Mesothelial cell of epicardium (in vitro differentiated cells): ENCODE measurements at places on chromosomes 1 and 21.

DNA sequence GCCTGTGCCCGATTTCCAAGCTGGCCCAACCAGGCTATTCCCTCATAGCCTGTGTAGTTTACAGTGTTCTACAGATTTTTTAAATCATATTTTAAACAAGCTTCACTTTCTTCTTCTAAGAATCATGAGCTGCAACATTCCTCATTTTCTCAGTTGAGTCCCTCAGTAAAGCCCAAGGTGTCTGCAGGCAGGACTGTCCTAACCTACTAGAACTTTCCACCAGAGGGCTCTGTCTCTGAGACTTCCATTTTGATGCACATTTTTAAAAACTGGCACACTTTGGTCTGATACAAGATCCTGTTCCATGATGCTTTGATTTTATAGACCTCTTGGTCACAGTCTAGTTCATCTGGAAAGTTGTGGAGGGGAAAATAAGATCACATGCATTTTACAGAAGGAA is 21.6 kb upstream of the SLAMF6 start:
- no peak for DNase-seq

DNA sequence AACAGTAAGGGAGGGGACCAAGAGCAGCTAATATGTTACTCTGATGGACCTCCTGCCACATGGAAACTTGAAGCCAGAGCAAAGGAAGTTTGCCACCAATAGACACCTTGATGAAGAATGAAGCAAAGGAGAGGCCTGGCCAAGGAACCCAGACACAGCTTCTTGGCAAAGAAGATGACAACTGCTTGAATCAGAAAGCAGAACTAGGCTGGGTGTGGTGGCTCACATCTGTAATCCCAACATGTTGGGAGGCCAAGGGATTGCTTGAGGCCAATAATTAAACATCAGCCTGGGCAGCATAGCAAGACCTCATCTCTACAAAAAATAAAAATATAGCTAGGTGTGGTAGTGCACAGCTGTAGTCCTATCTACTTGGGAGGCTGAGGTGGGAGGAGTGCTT is 31.7 kb upstream of the CAPZB start:
- no peak for DNase-seq

DNA sequence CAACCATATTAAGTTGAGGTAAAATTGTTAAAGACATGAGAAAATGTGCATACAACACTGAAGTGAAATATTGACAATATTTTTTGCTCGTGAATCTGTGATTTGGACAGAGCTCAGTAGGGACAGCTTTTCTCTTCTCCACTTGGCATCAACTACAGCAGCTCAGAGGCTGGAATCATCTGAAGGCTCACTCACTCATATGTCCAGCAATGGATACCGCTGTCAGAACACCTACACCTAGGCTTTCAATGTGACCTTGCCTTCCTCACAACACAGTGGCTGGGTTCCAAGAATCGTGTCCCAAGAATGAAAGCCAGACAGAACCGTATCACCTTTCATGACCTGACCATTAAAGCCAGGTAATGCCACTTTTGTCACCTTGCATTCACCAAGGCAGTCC is 115.2 kb downstream of the NRIP1 start:
- no peak for DNase-seq

DNA sequence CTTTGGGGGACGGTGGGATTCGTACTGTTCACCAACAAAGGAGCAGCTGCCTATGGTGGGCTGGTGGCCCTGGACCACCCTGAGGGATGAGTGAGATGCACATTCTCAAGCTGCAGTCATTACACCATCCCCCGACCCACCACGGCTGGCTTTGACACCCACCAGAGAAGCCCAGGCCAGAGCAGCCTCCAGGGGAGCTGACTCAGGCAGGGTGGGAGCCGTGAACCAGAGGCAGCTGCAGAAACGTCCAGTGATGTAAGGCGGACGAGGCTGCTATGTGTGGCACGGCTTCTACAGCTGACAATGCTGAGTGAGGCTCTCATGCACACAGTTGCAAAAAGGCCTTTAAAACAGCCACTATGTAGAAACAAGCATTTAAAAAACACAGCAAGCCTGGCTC is 40.1 kb downstream of the CHAF1B start:
- DNase-seq = no peak

DNA sequence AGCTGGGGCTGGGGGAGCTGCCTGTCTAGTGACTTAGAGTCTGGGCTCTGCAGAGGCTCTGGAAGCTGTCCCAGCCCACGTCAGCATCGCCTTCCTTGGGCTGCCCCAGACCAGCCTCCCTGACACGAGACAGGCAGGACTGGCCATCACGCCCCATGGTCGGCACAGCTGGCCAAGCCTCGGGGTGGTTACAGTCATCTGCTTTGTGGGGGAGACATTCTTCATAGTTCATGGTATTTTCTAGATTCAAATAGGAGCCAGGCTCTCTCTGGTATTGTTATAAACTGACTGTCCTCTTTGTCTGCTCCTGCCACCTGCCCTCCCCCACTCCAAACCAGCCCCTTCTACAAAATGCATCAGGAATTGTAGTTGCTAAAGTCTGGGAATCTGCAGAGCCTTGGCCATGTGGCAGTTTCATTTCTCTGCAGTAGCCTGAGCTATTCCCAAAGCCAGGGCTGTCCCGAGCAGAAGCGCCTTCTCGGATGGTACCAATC is 29.4 kb downstream of the OLFML2B start:
- DNase-seq = no peak
